ENCODE measurements at places on chromosomes 1 and 21. TPM values are rescaled to one million over a fixed set of nuclear protein-coding genes. Genes with fewer than 3 reads are reported as not detected.
A peak's percentile ranks its signal among the peaks of the same experiment; 100 is the strongest.

DNA sequence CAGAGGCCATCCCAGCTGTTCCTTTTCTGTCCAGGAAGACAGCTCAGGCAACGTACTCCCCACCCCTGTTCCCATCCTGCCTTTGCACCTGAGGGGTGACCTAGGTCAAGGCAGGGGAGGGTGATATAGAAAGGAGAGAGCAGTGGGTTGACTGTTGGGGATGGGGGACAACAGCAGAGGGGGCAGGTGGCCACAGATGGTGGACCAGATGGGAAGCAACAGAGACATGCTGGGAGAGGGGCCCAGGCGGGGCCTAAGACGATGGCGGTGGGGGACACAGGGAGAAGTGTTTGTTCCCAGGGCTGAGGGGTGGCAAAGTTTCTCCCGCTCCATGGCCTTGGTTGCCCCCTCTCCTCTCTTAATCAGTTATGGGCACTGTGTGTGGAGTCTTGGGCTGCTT is 6.3 kb downstream of the CELSR2 start:
- no peak for DNase-seq

DNA sequence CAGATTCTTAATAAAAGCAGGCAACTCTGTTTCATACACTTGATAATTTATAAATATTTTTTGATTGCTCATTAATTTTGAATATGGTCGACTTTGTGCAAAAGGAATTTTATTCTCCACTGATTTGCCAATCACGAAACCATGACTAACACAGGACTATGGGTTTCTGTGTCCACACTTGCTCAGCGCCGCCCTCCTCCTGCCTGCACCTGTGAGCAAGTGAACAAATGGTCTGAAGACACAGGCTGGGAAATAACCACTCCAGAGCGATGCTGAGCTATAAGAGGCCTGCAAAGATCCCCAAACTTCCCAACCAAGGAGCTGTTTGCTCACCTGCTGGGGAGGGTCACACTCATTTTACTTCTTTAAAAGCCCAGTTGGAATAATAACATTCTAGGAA is 19.6 kb downstream of the ABCB10 start:
- no peak for DNase-seq

The TRIM58 gene
- not detected for total RNA-seq

DNA sequence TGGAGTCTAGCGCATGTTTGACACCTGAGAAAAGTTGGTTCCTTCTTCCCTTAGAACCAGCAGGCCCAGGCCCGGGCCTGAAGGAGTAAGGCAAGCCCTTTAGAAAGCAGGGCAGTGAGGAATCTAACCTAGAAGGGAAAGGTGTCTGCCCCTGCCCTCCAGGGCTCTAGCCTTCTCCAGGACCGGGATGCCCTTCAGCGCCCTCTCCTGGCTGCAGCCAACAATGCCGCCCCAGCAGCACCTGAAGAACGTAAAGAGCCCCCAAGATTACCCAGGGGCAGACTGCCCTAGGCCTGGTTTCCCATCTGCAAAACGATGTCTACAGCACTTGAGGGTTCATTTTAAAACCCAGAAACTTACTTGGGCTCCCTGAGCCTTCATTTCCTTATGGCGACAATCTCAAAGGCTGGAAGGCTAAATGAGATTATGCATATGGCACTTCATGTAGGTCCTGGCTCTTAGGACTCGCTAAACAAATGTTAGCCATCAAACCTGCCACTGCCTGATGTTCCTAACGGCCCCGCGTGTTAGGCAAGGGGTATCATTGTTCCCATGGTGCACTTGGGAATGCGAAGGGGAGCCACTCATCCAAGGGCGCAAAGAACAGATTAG is 106.7 kb upstream of the KLHDC7A start:
- DNase-seq, result no peak

GRCh38 chr1:98692482-98692881 is 31.0 kb downstream of the SNX7 start:
- DNase-seq, result no peak

DNA sequence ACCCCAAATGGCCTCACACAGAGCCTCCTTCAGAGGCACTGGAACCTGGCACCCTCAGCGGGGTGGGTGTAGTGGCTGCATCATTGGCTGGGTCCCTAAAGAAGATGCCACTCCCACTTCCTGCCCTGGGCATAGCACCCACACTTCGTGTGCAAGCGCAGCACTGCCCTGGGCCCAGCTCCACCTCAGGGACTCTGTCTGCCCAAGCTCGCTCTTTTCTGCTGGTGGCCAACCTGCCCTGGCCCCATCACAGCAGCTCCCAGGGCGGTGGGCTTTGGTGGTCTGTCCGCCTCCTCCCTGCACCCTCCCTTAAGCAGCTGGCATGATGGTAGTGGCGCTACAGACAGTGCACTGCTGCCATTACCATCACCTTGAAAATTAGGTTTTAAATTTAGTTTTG is 829.3 kb upstream of the BRINP3 start:
- no peak for DNase-seq

DNA sequence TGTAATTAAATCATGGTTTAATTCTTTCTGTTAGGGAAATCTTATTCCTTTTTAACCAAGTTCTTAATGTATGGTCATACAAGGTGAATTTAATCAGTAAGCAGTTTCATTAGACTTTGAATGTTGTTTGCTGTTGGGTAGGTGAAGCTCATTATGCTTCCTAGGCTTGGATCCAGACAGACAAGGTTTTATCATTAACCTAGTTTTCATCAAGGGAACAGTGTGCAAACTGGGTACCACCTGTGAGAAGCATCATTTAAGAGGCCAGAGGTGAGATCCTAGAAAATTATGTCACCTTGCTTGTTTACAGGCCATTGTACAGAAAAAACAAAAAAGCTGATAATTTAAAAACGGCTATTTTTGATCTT is 130.1 kb downstream of the RYR2 start:
- no peak for DNase-seq

DNA sequence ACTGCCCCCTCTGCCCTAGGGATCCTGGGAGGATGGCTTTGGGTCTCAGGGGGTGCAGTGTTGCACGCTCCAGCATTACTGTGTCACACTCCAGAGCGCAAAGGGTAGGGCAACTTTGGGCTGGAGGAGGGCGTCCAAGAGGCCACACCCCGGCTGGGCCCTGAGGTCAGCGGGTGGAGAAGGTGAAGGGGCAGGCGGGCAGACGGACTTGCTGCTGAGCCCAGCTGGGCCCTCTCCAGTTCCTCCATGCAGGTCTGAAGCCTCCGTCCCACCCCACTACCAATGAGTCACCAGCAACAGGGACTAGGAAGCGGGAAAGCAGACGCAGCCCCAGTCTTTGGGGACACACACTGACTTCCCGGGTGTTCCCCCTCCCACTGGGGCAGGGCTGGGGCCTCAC is 116.0 kb downstream of the CASZ1 start:
- no peak for DNase-seq

DNA sequence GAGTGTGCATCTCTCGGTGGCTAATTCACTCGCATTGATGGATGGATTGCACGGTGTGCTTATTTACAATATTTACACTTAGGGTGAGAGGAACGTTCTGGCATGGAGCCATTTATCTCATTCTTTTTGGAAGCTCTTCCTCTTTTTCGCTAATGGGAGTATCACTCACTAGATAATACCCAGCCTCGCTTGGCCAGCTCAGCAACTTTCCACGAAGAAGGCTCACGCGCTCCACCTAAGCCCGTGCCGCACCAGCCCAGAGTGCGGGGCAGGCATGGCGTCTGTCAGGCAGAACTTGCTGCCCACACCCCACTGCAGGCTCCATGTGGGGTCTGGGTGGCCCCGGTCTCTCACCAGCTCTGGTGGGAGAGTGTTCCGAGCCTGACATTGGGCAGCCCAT is 484.9 kb downstream of the NPHP4 start:
- DNase-seq, result no peak

- peak; percentile 24 for DNase-seq
Observed at GRCh38 chr1:201309416-201309815, 26.1 kb downstream of the PKP1 start.

DNA sequence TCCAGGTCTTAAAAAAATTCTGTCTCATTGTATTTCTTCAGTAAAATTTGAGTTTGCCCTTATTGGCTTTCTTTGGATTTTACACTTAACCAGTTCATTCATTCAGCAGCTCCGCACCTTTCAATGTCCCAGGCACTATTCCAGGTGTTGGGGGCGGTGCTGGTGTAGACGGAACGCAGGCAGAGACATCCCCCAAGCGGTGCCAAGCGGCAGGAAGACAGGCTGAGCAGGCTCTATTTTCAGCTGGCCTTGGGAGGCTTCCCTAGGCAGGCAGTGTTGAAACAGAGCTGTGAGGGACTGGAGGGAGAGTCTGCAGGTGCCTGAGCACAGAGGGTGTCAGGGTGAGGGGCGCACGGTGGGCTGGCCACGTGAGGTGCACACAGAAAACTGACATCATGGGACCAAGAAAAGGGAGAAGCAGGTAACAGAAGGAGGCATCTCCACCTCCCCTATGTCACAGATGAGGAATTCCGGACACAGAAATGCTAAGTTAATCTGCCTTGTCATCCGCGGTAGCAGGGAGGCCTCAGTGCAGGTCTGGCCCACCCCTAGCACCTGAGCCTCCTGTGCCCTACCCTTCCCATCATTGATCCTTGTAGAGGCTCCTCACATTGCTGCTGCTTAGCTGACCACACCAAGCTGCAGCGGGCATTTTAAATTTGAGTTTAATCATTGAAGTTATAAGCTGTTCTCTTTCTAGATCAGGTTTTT is 40.8 kb downstream of the SLC37A1 start:
- no peak for DNase-seq

- no peak for DNase-seq
Observed at GRCh38 chr1:248751635-248752034, 3.9 kb downstream of the LYPD8 start.

- DNase-seq, result no peak
Observed at GRCh38 chr1:204499511-204500468, 5.2 kb upstream of the PIK3C2B start.

The POTED gene
- not detected for total RNA-seq

DNA sequence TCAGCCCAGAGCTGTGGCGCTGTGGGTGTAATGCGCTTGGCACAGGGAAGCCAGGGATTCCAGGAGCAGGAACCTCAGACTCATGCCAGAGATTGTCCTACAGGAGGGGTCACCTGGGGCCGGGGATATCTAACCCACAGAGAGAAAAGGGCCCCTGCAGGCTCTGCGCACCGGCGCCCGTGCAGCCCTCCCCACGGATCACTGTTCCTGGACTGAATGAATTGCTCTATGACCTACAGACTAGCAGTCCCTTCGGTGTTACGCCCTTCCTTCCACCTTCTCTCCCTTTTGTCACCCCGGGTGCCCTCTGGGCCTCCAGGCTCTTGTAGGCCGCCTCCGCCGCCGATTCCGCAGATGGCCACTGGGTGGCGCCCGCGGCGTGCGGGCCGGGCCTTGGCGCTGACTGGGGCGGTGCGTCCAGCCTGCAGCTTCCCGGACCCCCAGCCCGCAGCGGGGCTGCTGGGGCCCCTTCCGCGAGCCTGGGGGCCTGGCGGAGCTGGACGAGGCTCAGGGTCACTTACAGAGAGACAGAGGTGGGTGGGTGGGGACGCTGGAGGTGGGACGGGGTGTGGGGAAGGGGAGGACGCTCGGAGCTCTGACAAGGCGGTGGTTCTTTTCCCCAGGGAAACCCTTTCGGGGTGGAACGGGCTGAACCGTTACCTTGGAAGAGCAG is 101.3 kb downstream of the IER5 start:
- peak; percentile 34 for DNase-seq

DNA sequence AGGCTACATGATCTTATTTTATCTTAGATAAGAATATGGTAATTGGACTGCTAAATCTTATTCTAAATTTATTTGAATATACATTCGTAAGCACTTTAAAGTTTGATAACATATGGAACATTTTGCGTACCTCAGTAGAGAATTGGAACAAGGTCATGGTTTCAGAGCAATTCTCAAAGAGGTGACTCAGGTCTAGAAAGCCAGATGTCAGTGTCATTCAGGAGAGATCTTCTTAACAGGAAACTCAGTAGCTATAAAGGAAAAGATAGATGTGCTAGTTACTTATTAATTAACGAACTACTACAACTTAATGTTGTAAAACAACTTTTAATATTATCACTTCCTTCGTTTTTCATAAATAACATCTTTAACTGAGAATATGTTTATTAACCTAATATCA is 142.5 kb downstream of the USP25 start:
- DNase-seq, result peak; percentile 67

GRCh38 chr1:46643368-46643775 is 24.8 kb downstream of the ATPAF1 start:
- peak; percentile 86 for DNase-seq

DNA sequence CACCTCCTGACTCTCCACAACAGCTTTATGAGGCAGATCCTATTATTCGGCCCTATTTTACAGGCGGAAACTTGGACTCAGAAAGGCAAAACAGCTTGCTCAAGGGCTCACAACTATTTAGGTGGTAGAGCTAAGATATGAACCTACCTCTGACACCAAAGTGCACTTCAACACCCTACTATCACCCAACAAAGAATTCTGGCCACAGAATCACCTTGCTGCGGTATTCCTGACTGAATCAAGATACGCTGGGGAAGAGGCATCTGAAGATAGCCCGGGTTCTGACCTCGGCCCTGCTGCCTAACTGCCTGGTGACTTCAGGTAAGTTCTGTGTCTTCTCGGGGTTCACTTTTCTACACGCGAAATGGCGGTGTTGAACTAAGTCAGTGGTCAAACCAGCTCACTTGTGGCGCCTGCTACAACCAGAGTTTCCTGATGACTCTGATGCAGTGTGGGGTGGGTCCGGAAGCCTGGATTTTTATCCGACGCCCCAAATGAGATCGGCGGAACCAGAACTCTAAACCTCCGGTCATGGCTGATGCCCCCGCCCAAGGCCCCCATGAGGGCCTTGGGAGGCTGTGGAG is 608 bp downstream of the PEF1 start:
- DNase-seq, result no peak

GRCh38 chr1:22861764-22862440 is 110.8 kb downstream of the LACTBL1 start:
- DNase-seq, result peak; percentile 34

DNA sequence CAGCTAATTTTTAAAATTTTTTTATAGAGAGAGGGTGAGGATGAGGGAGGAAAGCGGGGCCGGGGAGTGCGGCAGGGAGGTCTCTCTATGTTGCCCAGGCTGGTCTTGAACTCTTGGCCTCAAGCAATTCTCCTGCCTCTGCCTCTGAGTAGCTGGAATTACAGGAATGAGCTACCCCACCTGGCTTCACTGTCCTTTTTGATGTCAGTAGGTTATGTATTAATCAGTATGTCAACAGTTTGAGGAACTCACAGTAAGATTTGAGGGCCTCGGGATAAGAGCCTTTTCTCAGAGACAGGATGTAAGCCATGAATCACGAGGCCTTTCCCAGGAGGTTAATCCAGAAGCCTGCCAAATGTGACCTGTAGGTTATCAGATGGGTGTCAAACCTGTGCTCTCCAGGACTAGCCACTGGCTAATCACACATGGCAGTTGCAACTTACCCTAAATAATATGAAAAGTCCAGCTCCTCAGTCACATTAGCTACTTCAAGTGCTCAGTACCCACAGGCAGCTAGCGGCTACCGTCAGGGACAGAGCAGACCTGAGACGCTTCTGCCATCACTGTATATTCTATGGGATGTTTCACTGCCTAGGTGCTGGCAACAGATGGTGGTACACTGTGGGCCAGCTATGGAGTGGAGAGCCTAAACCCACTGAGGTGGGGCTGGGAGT is 33.1 kb downstream of the TRIM67 start:
- DNase-seq, result no peak

DNA sequence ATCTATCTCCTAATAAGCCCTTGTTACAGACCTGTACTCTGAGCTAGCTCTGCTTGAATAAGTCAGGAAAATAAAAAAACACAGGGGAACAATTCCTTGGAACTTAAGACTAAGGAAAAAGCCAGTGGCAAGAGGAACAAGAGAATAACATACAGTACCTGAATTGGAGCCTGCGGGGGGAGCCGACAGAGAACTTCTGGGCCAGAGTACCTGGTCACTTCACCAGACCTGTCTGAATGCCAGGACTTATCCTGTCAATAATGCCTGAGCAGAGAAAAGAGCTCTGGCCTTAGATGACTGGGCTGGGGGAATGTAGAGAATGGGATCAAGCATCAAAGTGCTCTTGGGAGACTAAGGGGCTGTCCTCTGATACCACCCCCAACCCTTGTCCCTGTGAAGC is 15.1 kb downstream of the PEA15 start:
- no peak for DNase-seq

Measured in LHCN-M2 (cell line).